ENCODE measurements at places on chromosomes 4 and X.

GRCh38 chrX:42290608-42291007 lies 367.3 kb upstream of the CASK start:
- DNase-seq: no peak

DNA sequence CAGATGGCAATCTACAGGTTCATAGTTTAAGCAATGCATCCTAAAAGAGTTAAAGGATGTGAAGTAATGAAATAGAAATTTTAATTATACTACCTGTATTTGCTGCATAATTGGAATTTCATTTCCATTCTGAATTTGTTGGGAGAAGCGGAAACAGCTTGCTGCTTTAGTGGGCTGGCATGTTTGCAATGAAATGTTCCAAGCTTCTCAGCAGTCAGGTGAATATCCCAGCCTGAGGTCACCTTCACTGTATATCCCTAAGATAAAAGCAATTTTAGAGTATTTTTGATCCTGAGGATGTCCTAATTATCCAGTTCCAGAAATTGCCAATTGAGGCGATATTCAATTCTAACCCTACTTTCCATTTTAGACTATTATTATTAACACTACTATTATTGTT lies 136.1 kb upstream of the ARSJ start:
- no peak for DNase-seq

DNA sequence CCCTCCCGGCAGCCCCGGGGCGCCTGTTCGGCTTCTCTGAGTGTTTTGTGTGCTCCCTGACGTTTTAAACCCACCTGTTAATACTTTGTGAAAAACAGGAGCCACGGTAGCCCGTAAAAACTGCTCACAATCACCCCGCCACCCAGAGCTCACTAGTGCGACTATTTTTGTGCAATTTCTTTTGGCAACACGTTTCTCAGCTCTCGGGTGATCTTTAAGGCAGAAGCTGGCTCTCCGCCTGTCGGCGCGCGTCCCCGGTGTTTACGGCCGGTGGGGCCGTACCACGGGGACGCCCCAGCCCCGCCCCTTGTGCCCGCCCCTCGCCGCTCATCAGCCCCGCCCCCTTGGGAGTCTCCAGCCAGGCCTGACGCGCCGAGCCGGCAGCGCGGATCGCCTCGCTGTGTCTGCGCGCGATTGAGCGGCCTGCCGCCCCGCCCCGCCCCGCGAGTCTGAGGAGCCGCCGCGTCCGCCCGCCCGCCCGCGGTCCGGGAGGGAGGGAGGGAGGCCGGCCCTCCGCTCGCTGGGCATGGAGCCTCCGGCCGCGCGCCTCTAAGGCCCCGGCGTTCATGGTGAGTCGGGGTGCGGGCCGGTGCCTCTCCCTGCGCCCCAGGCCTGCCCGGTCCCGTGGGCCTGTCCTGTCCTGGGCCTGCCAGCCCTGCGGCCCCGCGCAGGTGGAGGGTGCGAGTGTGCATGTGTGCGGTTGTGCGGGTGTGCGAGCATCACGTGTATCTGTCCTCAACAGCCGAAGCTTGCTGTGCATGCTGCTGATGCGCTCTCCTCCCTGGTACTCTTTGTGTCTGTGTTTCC lies 56.2 kb upstream of the TADA2B start:
- DNase-seq: peak; percentile 98

DNA sequence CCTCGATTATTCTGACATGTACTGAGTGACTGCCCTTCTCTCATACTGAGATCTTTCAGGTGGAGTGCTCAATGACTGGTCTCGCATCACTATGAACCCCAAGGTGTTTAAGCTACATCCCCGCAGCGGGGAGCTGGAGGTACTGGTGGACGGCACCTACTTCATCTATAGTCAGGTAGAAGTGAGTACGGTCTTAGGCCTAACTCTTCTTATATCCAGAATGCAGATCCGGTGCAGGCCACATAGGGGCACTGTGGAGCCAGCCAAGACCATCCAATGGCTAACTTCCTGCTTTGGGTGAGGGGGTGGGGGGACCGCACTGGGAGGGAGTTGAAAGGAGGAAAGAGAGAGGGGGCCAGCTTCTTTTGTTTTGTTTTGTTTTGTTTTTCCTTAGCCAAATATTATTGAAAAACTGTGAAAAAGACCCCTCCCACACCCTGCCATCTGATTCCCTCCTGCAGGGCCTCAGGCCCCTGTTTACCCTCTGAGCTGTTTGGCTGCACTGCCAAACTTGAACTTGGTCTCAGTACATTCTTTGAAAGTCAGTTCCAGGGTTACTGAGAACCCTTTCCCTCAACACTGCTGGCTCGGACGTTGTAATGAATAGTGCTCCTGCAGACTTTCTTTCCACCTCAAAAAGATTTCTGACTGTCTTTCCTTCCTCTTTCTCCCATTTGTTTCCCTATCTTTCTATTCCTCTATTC lies 16.2 kb downstream of the AWAT2 start:
- no peak for DNase-seq

DNA sequence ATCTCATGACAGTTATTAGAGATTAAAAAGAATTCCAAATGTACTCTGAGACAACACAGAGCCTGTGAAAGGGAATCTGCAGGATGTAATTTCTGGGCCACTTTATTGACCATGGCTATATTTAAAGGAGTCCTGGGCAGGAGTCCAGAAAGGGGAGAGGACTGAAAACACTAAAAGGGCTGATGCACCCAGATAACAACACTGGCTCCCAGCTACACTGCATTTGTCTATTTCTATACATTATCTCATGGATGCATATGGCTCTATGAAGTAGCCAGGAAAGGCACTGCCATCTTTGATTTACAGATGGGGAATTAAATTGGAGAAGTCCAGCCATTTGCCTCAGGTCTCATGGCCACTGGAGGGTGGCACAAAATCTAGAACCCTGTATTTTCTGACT lies 56.0 kb downstream of the MED28 start:
- no peak for DNase-seq

- no peak for DNase-seq
These were observed 632.0 kb upstream of the TENM3 start for GRCh38 chr4:181611033-181611711.

- DNase-seq: no peak
These were observed 349.5 kb upstream of the CPXCR1 start for GRCh38 chrX:88397551-88397950.

DNA sequence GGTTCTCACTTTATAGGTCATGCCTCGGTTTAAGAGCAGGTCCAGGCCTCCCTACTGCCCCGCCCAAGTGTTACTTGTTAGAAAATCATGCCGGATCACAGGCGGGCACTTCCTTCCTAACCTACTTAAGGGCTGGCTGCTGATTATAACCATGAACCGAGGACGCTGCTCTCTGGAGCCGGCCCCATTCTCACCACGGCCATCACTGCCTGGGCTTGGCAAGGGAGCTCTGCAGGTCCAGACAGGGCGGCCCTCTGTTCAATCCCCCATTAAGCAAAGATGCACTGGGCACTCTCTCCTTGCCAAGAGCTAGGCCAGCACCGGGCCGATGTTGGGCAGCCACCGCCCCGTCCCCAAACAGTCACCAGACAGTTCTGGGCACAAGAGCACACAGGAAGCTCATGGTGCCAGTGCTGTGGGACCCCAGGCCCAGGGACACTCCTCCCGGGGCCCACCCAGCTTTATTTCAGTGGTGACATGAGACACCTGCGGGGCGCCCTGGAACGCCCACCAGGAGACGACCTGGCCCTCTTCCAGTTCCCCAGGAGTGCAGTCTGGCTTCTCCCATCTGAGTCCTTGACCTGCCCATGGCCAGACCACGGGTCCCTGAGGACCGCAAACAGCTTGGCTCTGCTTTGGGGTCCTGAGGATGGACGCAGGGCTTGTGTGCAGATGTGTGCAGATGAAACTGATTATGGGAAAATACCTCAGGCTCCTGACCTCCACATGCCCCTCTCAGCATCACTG lies 44.0 kb downstream of the ABLIM2 start:
- DNase-seq: no peak

DNA sequence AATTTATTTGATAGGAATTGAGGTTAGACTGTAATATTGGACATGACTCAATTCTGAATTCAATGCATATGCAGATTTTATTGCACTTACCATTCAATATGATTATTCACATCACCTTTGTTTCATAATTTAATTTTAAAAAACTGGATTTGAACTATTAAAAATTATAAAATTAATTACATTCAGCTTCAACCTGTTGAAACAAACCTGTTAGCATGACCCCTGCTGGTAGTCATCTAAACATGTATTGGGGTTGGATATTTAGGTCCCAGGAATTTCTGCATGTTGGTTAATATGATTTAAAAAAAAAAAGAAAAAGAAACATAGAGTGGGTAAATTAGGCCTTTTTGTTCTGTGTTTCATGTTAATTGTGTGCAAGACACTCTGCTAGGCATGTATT lies 85.9 kb downstream of the ARSJ start:
- DNase-seq: no peak

GRCh38 chrX:26672571-26672970 lies 456.6 kb downstream of the MAGEB5 start:
- DNase-seq: no peak

- no peak for DNase-seq
These were observed 8.8 kb upstream of the IL3RA start for GRCh38 chrX:1327651-1328304.

DNA sequence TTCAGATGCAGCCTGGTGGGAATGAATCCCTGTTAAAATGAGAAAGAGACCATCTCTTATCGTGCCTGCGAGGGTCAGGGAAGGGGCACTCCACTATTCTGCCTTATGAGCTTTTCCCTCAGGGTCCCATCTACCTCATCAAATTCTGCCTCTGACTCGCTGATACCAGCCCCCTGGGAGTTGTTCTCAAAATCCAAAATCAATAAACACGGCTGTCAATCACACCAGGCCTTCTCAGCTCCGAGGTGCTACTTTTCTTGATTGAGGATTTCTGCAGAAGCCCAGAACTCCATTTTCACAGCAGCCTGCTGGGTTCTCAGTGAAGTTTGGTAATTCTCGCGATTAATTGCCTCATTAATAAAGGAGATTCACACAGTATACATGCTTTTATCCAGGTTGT lies 312.6 kb downstream of the STIM2 start:
- DNase-seq: no peak

DNA sequence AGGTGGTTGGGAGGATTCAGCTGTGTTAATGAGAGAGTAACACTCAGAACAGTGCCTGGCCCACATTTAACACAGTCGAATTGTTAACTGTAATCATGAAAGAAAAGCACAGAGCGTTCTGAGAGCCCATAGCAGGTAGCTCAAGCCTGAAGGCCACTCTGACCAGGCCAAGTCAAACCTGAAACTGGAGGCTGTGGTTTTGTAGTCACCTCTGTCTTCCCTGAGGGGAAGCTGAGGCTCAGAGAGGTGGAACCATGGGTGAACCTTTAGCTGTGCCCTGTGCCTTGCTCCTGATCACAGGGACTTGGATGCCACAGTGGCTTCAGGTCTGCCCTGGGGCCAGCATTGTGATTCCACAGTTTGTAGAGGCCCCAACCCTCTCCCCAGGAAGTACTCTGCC lies 16.6 kb upstream of the UBA1 start:
- DNase-seq: no peak

- DNase-seq: no peak
These were observed 77.0 kb upstream of the C4orf50 start for GRCh38 chr4:6095023-6095752.

DNA sequence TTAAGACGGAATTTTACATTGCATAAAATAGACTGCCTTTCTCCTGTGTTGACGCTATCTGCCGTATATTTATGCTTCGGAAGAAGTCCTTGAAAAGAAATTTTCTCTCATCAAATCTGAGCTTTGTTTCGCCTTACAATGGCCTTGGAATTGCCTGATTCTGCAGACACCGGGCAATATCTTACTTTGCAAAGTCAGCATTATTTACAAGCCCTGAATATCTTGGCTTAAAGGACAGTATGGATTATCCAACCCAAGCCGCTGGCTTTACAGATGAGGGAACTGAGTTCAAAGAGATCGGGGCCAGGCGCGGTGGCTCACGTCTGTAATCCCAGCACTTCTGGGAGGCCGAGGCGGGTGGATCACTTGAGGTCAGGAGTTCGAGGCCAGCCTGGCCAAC lies 1.1 kb upstream of the MANBA start:
- no peak for DNase-seq

- no peak for DNase-seq
These were observed 126.2 kb upstream of the ANXA10 start for GRCh38 chr4:167966143-167966542.

GRCh38 chr4:82629238-82630000 lies 67.6 kb upstream of the TMEM150C start:
- no peak for DNase-seq

GRCh38 chrX:7771788-7772438 lies 71.1 kb upstream of the VCX start:
- DNase-seq: no peak

DNA sequence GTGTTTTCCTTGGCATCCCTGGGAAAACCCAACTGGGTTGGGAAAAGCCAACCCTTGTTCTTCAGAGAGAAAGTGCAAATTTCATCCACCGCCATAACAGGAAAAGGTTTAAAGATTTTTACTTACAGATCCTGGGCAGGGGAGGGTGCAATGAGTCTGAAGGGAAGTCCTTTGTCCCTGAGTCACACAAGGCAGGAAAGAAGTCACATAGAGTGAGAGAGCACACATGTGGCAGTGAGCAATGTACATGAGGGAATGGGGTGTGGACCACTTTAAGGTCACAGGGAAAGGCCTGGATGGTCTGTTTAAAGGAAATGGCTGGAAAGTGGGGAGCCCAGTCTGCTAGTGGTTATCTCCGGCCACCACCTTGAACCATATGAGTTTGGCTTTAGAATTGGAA lies 248.9 kb downstream of the HS3ST1 start:
- no peak for DNase-seq

DNA sequence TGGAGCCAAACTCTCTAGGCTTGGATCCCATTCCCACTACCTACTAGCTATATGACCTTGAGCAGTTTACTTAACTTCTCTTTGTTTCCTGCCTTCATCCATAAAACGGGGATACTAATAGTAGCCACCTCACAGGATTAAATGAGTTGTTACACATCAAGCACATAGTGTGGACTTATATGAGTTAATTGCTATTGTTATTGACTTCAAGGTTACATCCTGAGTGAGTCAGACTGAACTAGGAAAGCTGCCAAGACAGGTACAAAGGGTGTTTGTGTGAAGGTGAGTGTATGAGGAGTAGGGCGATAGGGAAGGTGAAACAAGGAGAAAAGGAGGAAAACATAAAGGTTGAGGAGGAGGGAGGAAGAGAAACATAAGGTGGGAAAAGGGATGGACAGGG lies 32.2 kb downstream of the TFDP3 start:
- DNase-seq: no peak

DNA sequence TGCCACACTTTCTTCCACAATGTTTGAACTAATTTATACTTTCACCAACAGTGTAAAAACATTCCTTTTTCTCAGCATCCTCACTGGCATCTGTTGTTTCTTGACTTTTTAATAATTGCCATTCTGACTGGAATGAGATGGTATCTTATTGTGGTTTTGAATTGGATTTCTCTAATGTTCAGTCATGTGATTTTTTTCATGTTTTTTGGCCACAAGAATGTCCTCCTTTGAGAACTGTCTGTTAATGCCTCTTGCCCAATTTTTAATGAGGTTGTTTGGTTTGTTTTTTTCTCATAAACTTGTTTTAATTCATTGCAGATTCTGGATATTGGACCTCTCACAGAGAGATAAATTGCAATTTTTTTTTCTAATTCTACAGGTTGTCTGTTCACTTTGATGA lies 1195.2 kb downstream of the TECRL start:
- DNase-seq: no peak
